NCI-H1694 treated with DMSO at 0.1 percent for 48 hours (cell line): ENCODE measurements at places on chromosomes 11 and 22.

DNA sequence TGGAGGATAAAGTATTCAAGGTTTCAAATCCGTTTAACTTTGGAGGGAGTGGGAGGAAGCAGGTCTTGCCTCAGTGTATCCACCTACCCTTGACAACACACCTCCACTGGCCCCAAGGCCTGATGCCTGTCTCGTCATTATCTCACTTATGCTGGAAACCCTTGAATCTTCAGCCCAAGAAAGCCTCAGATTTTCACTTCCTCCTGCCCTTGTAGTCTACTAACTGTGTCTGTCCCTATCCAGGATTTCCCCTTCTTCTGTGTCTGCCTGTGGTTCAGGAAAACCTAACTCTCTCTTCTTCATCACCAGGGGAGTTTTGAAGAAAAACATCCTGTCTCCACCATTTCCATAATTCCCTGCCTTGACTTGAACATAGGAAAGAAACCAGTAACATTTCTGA is 56.1 kb downstream of the SYT9 start:
- no peak for DNase-seq

DNA sequence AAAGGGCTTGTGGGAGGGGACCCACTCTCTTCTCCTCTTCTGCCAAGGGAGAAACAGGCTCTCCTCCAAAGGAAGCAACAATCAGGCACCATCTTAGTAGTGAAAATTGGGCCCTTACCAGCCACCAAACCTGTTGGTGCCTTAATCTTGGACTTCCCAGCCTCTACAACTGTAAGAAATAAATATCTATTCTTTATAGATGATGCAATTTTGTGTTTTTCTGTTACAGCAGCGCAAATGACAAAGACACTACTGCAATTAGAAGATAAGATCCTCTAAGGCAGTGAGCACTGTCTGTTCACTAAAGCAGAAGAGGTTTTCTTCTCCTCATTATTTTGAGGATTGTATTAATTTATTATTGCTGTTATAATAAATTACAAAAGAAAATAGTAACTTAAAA is 691.4 kb upstream of the CCDC179 start:
- DNase-seq: no peak

GRCh38 chr11:3195251-3196160 is 23.1 kb downstream of the MRGPRG start:
- no peak for DNase-seq

GRCh38 chr11:68254421-68254820 is 17.4 kb downstream of the C11orf24 start:
- DNase-seq: no peak

DNA sequence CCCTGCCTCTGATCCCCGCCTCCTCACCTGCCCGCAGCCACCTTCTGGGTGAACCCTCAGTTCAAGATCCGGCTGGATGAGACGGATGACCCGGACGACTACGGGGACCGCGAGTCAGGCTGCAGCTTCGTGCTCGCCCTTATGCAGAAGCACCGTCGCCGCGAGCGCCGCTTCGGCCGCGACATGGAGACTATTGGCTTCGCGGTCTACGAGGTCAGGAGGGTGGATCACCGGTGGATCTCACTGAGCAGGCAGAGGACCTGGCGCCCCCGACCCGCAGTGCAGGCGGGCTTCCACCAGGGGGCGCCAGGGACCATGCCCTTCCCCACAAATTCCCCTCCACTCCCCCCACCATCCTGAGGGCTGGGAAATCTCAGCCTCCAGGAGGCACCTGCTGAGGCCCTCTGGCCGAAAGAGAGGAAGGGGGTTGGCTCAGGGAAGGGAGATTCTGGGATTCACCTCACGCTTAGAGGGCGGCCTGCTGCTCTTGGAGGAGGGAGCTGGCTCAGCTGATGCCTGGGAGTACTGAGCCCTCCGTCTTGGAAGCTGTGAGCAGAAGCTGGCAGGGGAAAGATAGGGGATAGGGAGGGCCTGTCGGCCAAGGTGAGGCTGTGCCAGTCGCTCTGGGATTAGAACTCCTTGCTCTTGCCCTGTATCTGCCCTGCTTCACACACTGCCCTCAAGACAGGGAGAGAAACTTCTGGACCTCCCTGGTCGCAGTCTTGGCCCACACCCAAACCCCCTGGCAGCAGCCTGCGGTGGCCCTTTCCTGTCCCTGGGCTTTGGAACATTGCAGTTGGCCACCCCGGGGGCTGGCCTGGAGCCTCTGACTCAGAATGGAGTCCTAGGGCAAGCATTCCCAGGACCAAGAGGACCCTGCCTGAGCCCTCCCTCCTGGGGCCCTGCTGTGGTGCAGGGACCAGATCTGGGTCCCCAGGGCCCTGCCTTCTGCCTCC is 23.2 kb downstream of the CAPN1 start:
- DNase-seq: no peak

DNA sequence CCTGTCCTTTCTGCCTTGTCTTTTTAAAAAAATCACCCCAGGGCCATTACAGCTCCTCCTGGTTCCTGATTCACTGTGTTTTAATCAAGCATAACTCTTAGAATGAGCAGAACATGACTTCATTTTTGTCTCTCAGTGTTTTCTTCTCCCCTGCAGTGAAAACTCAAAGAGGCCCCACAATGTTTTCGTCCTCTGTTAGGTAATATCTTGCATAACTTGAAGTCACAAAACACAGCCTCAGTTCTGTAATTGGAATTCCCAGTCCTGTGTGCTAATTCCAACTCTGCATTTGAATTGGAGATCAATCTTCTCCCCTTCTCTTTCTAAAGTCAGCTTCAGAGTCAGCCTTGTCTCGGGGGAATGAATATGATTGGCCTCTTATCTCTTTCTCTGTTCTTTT is 186.5 kb upstream of the NAV2 start:
- no peak for DNase-seq

GRCh38 chr22:27142286-27142685 is 484.9 kb downstream of the MIAT start:
- DNase-seq: no peak

DNA sequence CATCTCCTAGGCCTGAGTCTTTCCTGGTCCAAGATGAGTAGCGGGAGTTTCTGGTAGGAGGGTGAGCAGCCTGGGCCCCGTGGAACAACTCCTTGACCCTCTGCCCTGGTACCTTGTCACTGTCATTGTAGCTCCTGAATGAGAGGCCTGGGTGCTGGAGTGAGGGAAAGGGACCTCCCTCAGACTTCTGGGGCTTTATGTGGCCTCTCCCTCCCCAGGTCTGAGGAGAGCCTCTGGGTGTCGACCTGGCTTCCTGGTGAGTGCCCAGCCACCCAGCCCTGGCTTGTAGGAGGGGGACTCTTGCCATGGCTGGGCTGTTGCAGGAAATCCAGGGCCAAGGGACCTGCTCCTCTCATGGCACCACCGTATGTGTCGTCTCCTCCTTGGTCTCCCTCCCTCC is 3.9 kb downstream of the P2RY2 start:
- no peak for DNase-seq

- no peak for DNase-seq
Observed at GRCh38 chr11:696955-697491, 1.4 kb downstream of the TMEM80 start.

GRCh38 chr11:111462329-111462728 is 49.9 kb downstream of the BTG4 start:
- DNase-seq: no peak

GRCh38 chr11:95461348-95461747 is 230.3 kb upstream of the SESN3 start:
- DNase-seq: no peak

- DNase-seq: no peak
Observed at GRCh38 chr22:27795053-27795452, 6.5 kb downstream of the MN1 start.

GRCh38 chr22:25494774-25495173 is 69.7 kb upstream of the GRK3 start:
- DNase-seq: no peak

DNA sequence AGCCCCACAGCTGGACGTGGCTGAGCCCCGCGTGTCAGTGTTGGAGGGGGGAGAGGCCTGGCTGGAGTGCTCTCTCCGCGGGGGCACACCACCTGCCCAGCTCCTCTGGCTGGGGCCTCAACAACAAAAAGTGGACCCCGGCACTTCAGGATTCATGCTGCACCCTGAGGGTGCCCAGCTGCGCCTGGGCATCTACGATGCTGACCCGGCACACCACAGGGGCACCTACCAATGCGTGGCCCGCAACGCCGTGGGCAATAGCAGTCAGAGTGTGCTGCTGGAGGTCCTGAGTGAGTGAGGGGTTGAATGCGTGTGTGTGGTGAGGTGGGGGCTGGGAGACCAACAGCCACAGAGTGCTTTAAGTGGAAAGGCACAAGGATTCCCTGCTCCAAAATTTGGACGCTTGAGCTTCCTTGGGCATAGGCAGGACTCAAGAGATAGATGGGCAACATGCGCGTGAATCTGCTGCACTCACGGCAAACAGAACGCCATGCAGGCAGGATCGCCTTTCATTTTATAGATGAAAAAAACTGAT is 7.6 kb downstream of the VSIG10L2 start:
- no peak for DNase-seq

- DNase-seq: no peak
Observed at GRCh38 chr22:46830841-46831240, 68.4 kb downstream of the TBC1D22A start.

GRCh38 chr22:21640810-21641209 is 1.3 kb upstream of the SDF2L1 start:
- DNase-seq: no peak

- DNase-seq: no peak
Observed at GRCh38 chr22:22838148-22838786, 49.3 kb upstream of the IGLL5 start.

GRCh38 chr22:46287873-46288751 is 8.6 kb upstream of the GTSE1 start:
- no peak for DNase-seq

DNA sequence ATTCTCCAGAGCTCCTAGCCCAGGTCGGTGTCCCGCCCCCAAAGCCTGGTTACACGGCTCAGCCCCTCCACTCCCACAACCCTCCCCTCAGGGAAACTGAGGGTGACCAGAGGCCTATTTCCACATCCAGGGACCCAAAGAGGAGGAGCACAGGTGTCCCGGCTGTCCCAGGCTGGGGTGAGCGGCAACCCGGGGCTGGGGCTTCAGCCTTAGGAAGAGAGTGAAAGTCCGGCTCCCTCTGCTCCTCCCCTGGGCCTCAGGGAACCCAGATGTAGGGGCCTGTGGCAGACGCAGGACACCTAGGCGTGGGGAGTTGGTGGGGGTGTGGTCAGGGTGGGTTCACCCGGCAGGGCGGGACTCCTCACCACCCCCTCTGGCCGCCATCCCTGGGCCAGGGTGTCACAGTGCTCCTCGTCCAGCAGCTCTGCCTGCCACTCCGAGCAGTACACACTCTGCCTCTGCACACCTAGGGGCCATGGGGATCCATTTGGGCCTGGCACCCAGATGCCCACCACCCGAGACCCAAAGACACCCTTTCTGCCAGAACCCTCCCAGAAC is 63.1 kb downstream of the ARFGAP3 start:
- DNase-seq: no peak

DNA sequence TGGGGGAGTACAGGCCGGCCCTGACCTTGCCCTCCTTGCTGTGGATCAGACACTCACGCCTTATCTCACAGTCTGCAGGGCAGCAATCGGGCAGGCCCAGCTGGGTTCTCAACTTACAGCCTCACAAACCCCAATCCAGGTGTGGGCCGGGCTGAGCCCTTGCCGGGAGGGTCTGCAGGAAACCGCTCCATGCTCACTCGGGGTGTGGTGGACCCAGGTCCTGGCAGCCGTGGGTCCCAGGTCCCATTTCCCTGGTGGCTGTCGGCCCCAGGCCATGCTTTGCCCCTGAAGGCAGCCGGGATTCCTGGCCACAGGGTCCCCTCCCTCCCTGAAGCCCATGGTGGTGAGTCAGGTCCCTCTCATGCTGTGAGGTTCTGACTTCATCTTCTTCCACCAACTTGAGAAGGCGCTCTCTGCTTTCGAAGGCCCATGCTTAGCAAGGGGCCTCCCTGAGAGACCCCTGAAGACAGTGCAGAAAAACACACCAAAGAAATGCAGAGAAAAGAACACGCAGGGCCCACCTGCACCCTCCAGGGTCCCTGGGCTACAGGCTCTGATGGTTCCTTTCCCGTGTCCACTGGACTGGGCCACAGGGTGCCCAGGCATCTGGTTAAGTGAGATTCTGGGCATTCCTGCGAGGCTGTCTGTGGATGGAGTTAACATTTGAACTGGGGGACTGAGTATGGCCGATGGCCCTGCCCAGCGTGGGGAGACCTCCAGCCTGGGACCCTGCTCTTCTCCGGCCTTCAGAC is 588.2 kb downstream of the BRD1 start:
- DNase-seq: no peak

- no peak for DNase-seq
Observed at GRCh38 chr11:40360206-40360798, 1099.2 kb downstream of the LRRC4C start.
